ENCODE measurements at places on chromosomes 5 and 9.
A peak's percentile ranks its signal among the peaks of the same experiment; 100 is the strongest.

DNA sequence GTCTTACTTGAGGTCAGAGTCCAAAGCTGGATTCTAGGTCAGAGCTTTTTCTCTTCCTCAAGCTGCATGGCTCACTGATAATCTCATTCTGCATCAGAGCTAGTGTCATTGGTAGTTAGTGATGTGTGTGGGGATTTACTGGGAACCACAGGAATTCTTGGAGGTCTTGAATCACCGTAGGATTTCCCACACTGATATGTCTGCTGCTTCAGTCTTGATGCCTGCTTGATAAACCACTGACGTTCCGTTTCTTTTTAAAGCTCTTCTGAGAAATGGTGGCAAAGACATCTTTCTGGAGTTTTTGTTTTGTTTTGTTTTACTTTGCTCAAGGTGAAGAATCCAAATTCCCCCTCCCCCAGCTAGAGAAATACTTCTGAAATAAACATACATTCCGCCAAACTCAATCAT is 1.2 kb upstream of the GARIN3 start:
- DNase-seq: no peak

- no peak for DNase-seq
Observed at GRCh38 chr5:147065071-147065470, 169.8 kb upstream of the STK32A start.

GRCh38 chr9:121809356-121810050 is 158.1 kb downstream of the DAB2IP start:
- DNase-seq: no peak

DNA sequence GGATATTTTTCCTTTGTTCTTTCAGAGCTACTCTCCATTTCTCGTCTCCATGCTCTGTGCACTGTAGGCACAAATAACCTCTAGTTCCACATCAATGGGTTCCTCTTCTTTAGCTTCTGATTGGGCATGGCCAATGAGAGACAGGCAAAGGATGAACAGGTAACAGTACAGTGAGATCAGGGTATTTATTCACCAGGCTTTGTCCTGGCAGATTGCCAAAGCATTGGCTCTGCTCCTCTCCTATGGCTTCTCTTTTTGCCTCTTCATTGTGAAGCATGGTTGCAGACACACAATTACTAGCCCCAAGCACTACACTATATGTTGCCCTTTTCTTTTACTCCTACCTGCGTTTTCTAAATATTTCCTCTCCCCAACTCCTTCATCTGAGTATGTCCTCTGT is 215.1 kb upstream of the ARRDC3 start:
- no peak for DNase-seq

GRCh38 chr5:133506181-133506580 is 106.2 kb downstream of the FSTL4 start:
- no peak for DNase-seq

DNA sequence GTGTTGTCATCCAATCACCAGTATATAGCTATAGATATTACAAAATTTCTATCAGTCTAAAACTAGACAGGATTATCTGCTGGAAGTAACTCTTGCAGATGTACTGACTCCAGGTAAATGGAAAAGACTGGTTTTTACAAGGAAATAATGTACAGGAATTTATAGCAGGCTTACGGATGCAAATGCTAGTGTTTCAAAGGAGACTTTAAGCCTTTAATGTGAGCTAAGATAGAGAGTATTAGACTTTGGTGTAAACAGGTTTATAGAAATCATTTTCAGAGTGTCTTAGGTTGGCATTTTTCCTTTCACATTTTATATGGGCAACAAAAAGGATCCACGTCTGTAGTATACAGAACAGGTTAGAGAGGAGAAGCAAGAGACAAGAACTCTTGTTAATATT is 16.1 kb downstream of the ZNF608 start:
- no peak for DNase-seq

DNA sequence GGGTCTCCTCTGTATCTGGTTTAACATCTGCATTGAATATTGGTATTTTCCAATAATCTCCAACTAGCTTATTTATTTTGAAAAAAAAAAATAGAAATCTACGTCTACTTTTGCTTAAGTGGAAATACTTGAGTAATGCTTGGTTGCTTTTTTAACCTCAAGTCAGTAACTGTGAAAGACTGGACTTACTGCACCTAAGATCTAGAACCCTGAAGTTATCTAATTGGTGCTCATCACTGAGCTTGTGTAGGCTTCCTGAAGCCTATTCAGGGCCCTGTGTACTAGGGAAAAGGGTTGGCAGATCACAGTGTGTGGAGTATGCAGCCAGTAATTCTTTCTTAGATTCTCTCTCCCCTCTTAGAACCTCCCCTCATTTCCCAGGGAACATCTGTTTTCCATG is 16.2 kb downstream of the SLC1A1 start:
- DNase-seq: no peak

DNA sequence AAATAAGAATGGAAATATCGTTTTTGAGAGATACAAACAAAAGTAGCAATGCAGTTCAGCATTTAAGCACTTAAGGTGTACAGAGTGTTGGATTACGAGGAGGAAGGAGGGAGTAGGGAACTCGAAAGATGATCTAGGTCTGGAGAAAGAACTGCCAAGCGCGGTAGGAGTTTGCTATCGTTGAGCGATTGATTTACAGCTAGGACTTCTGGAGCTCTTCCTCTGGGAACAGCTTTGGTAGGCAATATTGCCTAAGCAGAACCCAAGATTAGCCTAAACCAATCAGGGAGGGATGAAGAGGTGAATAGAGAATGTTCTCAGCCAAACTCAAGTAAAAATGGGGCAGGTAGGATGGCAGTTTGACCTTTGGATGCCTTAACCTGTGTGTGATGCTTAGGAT is 965 bp downstream of the CLTA start:
- DNase-seq: no peak

GRCh38 chr9:72365525-72366256 is 683 bp upstream of the ZFAND5 start:
- DNase-seq: peak; percentile 81

- DNase-seq: no peak
Observed at GRCh38 chr9:128166169-128166568, 6.1 kb downstream of the BBLN start.

- DNase-seq: no peak
Observed at GRCh38 chr9:127095411-127095810, 27.0 kb downstream of the ANGPTL2 start.

DNA sequence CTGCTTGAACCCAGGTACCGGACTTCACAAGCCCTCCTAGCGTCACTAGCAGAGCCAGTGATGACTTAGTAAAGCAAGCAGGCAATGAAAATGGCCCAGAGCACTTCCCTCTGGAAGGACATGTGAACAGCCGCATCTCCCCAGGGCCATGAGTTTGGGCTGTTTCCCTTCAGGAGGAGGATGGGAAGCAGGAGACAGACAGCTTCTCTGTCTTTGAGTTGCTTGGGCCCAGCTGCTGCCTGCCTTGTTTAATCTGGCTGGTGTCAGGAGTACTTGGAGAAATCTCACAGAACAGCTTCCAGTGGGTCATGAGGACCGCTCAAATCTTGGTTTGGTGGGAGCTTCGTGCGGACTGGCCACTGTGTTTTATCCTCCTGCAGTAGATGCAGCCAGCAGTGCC is 25.4 kb upstream of the WWC1 start:
- DNase-seq: no peak

DNA sequence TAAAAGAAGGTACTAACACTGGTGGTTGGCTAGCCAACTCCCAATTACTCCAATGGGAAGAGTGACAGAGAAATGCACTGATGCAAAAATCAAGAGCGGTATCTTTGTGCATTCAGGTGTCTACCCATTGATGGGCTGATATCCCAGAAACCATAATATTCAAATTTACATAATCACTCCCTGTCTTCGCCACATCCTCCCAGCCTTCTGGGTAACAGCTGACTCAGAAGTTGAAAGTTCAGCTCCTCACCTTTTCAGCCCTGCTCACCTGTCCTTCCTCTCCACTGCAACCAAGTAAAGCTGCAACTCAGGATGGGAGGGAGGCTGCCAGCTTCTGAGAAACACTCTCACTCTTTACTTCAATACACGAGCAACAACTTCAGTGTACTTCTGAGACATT is 6.9 kb downstream of the SUSD1 start:
- DNase-seq: no peak

DNA sequence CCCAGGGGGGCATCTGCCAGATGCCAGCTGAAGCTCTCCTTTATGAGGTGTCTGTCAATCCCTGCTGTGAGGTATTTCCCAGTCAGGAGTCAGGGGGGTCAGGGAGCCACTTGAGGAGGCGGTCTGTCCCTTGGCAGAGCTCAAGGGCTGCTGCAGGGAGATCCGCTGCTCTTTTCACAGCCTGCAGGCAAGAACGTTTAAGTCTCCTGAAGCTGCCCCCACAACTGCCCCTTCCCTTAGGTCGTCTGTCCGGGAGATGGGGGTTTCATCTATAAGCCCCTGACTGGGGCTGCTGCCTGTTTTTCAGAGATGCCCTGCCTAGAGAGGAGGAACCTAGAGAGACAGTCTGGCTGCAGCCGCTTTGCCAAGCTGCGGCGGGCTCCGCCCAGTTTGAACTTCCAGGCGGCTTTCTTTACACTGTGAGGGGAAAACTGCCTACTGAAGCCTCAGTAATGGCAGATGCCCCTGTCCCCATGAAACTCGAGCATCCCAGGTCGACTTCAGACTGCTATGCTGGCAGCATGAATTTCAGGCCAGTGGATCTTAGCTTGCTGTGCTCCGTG is 148.3 kb downstream of the RPS23 start:
- no peak for DNase-seq

GRCh38 chr5:142506756-142507155 is 179.1 kb downstream of the FGF1 start:
- DNase-seq: no peak

DNA sequence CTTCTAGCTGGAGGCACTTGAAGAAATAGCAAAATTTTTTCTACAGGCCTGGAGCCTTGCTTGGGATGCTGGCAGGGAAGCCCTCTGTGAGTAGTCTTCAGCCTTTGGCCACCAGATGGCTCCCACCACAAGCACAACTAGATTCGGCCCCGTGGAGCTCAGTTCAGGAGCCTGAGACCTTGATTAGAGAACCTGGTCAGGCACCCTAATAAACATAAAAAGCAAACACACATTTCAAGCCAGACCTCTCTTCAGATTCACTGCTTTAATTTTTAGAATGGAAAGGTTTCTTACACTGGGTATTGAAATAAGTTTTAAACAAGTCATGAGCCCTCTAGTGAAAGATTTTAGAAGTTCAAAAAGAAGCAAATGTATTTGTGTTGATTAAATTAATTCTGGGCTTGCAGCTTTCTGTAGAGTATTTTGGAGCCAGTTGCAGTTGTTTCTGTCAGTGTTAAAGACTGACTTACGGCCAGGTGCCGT is 41.4 kb downstream of the GLRX start:
- peak; percentile 37 for DNase-seq

DNA sequence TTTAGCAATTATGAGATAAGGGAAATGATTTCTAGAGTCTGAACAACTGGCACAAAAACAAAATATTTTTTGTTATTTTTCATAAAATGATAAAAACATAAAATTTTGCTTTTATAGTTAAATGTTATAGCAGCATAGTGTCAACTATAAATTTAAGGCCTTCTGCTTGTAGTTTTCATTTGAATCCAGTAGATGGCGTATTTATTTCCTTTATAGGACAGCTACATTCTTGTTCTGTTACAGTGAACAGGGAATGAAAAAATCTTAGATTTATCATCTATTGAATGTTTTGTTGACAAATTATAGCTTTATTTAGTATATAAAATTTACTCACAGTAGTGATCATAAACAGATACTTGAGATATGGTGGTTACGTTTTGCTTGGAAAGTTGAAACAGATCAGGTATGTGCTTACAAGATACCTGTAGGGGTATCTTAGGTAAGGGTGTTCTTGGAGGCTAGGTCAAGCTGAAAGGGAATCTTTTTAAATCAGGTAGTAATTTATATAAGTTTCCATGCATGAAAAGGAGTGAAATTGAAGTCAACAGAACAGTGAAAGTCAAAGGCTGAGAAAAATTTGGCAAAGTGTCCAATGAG is 239.3 kb upstream of the GRIN3A start:
- no peak for DNase-seq

DNA sequence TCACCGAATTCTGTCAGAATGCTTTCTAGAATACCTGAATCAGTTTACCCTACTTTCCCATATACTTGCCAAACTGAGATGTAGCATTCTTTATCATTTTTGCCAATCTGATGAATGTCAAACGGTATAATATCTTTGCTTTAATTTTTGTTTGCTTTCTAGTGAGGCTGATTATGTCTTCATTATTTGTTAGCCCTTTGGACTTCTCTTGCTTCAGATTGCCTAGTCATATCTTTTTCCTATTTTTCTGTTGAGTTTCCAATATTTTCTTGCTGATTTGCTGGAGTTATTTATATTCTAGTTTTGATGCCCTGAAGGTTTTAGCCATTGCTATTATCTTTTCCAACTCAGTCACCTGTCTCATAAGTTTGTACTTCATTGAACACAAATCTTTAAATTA is 40.3 kb upstream of the GPBP1 start:
- DNase-seq: no peak

- DNase-seq: no peak
Observed at GRCh38 chr9:95773053-95773418, 102.5 kb upstream of the ERCC6L2 start.

DNA sequence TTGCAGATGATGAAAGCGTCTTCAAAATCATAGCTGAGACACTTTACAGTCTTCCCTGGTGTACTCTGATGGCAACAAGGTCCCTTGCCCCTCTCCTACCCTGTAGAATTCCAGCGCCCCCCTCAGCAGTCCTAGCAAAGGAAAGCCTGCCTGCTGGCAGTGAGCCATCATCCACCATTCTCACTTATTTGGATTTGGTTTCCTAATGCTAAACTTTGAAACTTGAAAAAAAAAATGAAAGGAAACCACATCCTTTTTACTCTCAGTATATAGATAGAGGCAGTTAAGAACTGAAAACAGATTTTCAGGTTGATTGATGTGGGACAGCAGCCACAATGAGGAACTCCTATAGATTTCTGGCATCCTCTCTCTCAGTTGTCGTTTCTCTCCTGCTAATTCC is at the start of gene GZMA:
Gene GZMA (plus strand): TSS at position 299 of the 400 bp plus-strand sequence. CDS start 37 bp downstream, at position 336.
- no peak for DNase-seq

DNA sequence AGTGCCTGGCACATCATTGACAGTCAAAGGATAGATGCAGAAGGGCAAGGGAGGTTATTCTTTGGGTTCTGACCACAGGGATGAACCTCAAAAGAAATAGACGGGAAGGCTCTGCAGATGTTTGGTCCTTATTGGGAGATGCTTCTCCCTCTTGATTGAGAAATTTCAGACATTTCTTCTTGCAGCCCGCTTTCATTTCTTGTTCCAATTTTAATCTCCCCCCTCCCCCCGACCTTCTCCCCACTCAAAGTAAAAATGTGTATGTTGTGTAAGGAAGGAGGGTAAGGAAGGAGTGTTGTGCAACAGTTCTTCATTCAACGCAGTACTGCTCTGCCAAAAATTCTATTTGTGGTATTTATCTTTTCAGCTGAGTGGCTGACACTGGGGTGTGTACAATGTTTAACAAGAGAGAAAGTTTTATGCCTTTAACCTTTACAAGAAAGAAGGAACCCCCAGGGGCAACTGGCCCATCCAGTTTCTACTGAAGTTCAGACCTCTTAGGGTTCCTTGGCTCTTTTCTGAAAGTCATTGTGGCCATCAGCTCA is 46.3 kb upstream of the TNFSF15 start:
- DNase-seq: no peak
